ENCODE measurements at places on chromosomes 11 and 22.

DNA sequence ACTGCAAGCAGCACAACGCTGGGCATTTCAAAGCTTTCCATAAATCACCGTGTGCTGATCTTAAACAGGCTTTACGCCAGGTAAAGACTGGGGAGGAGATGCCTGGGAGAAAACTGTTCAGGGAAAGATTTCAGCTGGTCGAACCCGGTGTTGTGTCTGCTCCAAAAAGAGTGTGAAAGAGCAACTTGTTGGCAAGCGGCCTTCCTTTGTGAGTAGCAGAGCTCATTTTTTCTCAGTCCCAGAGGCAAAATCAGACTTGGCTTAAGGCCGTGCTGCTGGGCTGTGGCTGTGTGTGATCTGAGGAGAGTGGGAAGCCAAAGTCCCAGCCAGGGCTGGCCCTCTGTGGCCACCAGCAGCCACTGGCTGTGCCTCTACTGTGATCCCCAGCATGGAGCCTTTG is 75.7 kb upstream of the E2F8 start:
- no peak for DNase-seq

- DNase-seq: peak; percentile 27
These were observed 11.4 kb downstream of the FAM181B start for GRCh38 chr11:82722231-82722630.

DNA sequence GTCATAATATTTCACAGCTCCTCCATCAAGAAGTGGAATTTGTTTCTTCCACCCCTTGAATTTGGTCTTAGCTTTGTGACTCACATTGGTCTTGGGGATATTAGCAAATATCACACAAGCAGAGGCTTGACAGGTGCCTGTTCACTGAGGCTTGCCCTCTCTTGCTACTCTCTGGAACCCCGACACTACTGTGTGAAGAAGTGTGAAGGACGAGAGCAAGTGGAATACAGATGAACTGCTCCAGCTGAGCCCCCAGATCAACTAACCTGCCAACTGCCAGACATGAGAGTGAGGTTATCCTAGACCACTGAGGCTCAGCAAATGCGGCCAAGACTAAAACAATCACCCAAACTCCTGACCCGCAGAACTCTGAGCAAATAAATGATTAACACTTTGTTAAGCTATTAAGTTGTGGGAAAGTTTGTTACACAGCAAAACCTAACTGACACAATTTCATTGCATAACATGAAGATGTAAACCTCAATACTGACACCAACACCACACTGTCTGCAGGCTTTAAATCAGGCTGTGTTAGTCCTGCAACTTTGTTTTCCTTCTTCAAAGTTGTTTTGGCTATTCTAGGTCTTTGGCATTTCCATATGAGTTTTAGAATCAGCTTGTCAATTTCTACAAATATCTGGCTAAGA is 142.5 kb downstream of the APOL5 start:
- DNase-seq: no peak

DNA sequence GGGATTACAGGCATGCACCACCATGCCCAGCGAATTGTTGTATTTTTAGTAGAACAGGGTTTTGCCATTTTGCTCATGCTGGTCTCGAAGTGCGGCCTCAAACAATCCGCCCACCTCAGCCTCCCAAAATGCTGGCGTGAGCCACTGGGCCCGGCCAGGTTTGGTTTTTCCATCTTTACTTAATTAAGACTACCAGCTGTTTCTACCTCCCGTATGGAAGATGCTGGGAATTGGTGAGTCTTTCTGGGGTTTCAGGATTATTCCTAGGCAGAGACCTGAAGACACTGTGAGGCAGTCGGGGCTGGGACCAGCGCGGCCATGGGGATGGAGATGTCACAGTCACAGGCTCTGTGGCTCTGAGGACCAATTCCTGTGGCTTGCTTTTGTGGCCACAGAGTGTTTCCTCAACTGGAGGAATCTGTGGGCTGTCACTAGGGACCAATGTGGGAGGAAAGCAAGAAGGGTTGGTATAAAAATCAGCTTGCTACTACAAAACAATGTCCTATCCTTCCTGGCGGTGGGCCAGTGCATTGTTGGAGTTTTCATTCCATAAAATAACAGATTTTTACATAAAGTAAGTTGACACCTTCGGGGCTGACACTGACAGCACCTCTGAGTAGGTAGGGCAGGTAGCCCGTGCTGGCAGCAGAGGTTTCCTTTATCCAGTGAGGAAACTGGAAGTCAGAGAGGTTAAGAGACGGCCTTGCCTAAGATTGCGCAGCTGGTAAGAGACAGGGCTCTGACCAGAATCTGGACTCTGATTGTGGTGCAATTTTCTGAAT is 8.4 kb upstream of the FTH1 start:
- no peak for DNase-seq

- no peak for DNase-seq
These were observed 53.2 kb upstream of the AMPD3 start for GRCh38 chr11:10401696-10402392.

DNA sequence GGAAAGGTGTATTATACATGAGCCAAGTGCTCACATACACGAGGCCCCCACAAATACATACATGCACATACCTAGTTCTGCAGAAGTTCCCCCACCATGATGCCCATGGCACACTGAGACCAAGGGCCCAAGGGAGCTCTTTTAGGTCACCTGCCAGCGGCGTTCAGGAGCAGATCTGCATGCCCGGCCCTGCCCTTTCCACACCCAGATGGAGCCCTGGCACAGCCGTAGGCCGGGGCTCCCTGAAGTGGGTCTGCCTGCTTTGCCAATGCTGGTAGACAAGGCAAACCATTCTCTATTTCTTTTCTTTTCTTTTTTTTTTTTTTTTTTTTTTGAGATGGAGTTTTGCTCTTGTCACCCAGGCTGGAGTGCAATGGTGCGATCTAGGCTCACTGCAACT is 21.5 kb downstream of the NFAM1 start:
- DNase-seq: no peak

DNA sequence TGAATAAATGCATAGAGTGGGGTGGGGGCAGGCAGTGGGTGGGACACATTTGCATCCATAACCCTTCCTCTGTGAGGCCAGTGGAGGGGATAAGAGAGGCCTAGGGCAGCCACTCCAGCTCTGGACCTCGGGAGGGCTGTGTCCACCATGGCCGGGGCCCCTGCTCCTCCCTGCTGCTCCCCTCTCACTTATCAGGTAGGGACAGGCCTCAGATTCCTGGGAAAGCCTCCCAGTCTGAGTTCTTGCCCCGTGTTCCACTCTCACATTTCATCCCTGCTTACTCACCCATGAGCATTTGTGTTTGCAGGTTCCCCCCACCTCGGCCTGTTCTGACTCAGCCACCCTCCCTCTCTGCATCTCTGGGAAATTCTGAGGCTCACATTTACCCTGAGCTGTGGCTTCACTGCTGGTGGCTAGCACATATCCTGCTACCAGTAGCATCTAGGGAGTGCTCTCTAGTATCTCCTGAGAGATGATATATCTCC is 128.7 kb upstream of the TOP3B start:
- peak; percentile 68 for DNase-seq

- no peak for DNase-seq
These were observed 30.4 kb upstream of the TRIM29 start for GRCh38 chr11:120168108-120168959.

DNA sequence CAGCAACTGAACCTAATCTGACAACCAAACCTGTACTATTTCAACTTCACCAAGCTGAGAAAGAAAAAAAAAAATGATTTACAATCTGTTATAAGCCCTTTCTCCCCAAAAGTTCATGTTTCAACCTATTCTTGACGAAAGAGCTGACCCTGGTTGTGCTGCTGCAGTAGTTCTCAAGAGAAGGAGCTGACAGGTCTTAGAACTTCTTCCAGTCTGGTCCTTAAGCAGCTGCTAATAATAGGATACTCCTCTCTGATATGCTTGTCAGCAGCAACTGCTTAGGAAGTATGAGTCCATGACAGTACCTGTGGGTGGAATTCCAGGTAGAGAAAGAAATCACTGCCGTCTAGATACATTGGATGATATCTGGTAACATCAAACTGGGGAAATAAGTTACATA is 735.1 kb upstream of the CCDC90B start:
- DNase-seq: no peak

- DNase-seq: no peak
These were observed 3.9 kb downstream of the TNKS1BP1 start for GRCh38 chr11:57320719-57321387.

- DNase-seq: peak; percentile 83
These were observed 727.6 kb downstream of the METTL15 start for GRCh38 chr11:28835790-28836189.

DNA sequence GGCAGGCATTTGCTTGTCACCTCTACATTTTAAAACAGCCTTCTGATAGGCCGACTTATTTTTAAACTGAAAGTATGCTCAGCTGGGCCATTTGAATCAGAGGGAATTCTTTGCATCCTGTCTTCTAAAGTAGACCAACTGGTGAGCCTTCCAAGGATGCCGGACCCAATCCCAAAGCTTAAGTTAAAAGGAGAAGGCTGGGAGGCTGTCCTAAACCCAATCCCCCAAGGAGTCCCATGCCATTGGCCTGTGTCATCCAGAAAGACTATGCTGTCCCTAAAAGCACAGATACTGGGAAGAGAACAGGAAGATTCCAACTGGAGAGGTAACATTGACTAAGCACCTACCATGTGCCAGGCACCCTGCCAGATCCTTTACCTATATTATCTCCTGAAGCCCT is 18.0 kb downstream of the TENM4 start:
- peak; percentile 14 for DNase-seq

- DNase-seq: no peak
These were observed 11.3 kb downstream of the MYO18B start for GRCh38 chr22:25753252-25753651.

DNA sequence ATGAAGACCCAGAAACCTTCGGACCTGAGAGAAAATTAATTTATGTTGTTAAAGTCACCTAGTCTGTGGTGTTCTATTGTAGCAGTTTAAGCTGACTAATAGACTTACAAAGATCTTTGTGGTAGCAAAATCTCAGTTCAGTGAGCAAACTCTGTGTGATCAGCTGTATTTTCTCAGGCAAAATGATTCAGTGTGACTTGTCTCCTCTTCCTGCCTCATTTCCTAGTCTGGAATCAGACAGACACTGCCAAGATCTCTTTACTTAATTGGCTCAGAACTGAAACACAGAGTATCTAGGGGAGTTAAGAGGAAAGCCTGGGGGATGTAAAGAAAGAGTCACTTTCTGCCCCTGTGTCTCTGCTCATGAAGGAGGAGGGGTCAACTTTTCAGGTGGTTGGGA is 564.7 kb downstream of the KCNA4 start:
- peak; percentile 20 for DNase-seq

GRCh38 chr11:40380835-40381234 is 1078.6 kb downstream of the LRRC4C start:
- no peak for DNase-seq

GRCh38 chr22:27827604-27828587 is 26.3 kb upstream of the MN1 start:
- no peak for DNase-seq

GRCh38 chr22:45201678-45202332 is 38.1 kb downstream of the NUP50 start:
- peak; percentile 96 for DNase-seq

DNA sequence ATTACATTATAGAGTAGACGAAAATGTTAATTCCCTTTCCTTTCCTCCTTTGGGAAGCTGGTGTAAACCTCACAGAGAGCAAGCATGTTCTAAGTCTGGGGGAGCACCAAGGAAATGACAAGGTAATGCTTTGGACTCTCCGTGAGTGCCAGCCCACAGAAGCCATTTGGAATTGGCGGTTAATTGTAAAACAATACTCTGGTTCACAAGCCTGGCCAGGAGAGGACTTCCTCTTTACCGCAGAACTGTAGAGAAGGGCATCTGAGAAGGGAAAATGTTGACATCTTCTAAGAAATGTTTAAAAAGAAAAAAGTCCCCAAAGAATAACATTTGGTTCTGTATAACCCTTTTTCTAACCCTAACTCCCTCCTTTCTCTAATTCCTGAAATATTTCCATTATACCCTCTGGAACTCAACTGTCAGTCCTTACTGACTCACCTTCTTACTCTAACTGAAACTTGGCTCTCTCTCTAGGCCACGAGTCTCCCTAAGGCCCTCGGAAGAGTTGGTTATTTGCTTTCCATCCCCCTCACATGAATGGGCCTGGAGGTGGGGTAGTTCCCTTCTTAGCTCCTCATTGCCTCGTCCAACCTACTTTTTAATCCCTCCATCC is 379.8 kb downstream of the SOX6 start:
- peak; percentile 66 for DNase-seq

DNA sequence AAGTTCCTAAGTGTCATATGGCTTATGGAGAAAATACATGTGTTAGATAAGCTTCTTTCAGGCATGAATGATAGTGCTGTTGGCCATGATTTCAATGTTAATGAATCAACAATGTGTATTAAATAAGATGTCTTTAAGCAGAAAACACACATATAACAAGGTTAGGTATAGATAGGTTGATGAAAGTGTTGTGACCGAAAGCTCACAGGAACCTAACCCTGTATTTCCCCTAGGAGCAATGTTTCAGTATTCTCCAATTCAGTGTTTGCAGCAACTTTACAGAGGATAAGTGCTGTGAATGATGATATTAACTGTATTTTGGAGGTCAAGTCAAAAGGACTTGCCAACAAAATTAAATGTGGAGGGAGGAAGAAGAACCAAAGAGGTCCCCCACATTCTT is 82.8 kb upstream of the PRDM11 start:
- no peak for DNase-seq

- no peak for DNase-seq
These were observed 146.2 kb downstream of the ARHGAP42 start for GRCh38 chr11:100833276-100833675.

DNA sequence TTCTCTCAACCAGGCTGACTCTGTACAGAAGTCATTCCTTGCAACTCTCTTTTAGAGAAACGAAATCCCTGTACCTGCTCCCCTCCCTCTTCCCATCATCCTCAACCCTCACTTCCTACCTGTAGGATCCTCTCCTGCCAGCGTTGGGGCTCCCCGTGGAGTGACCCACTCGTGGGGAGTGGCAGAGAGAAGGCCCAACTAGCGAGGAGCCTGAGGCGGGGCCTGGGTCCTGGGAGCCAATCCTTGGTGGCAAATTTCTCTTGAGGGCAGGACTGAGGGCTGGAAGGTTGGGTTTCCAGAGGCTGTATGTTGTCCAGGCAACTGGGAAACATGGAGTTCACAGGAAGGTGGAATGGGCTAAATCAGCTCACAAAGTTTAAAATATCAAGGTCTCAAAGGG is 10.4 kb downstream of the NHERF4 start:
- peak; percentile 78 for DNase-seq

DNA sequence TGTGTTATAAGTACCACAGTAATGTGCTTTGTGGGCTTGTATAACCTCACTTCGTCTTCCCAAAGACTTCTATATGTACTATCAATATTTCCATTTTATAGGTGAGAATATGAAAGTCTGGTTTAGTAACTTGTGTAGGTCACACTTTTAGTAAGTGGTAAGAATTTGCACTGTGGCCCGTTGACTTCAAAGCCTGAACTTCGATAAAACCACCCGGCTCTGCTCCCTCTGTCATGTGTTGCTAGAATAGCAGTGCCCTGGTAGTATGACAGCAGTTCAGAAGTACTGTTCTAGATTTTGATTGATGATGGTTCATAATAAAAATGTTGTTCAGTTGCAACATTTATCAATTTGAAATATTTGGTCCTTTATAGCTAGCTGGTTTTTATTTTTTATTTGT is 110.2 kb upstream of the SORL1-AS1 start:
- no peak for DNase-seq

GRCh38 chr11:1942558-1943260 is 4.4 kb upstream of the MRPL23 start:
- no peak for DNase-seq

GRCh38 chr11:130208241-130209127 is 48.9 kb downstream of the ST14 start:
- DNase-seq: no peak

All from EH (cell line).